Pons (tissue), 1 donor: ENCODE measurements at places on chromosomes 6 and 20.

DNA sequence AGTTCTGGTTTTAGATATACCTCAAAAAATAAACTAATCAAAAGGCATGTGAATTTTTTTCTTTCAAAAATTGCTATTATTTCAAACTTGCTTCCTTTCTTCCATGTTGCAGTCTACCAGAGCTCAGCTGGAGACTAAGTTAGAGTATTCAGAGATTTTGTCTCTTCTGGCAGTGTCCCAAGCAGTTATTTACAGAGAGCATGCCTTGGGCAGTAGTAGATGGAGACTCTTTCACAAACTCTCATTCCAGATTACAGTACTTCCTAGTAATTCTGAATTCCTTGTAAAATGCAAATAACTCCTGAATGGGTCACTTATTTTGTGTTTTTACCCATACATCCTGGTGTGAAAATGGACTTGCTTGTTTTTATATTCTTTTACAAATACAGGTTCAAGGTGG, 703.4 kb downstream of the EPHA7 start:
- DNase-seq = no peak

DNA sequence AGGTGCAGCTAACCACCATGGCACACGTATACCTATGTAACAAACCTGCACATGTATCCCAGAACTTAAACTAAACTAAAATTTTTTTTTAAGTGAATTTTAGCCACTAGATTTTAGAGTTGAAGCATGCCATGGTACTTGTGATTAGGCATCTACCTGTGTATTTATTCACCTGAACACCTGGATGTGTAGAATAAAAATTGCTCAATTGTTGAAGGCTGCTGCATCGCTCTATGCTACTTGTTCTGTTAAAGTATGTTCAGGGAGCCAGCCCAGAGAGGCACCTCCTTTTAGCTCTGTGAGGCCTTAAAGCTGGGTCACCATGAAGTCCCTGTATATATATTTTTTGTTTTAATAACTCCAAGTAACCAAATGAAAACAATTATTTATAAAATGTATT, 28.3 kb downstream of the SLC22A3 start:
- DNase-seq = no peak

GRCh38 chr6:6717953-6718352, 129.4 kb downstream of the LY86 start:
- DNase-seq = no peak

DNA sequence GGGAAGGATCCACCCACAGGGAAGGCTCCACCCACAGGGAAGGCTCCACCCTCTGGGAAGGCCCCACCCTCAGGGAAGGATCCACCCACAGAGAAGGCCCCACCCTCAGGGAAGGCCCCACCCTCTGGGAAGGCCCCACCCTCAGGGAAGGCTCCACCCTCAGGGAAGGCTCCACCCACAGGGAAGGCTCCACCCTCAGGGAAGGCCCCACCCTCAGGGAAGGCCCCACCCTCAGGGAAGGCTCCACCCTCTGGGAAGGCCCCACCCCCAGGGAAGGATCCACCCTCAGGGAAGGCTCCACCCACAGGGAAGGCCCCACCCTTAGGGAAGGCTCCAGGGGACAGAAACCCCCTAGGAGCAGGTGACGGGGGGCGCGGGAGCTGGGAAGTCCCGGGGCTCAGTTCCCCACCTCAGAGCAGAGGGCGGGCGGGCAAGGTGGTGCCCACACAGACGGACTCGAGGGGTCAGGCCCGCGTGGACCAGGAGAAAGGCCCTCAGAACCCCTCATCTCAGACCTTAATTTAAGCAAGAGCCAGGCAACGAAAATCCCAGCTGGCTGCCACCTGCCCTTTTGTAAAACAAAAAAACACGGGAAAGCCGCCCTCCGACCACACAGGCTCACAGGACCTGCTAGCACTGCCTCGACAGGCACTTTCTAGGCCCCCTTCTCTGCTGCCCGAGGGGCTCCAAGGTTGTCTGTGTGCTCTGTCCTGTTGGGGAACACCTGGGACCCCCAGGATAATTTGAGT, 39.7 kb downstream of the KCNQ2 start:
- DNase-seq = no peak

GRCh38 chr6:139355777-139356445, 18.5 kb downstream of the CITED2 start:
- DNase-seq = no peak

- no peak for DNase-seq
These were observed 572.9 kb upstream of the NOX3 start for GRCh38 chr6:156028335-156029131.

- no peak for DNase-seq
These were observed 96.2 kb upstream of the BTN3A2 start for GRCh38 chr6:26268659-26269402.

GRCh38 chr6:7201732-7202541, 94.2 kb downstream of the RREB1 start:
- peak; percentile 86 for DNase-seq

GRCh38 chr6:132060591-132060990, 109.4 kb upstream of the CCN2 start:
- no peak for DNase-seq

GRCh38 chr6:91299544-91300491, 712.9 kb upstream of the MAP3K7 start:
- no peak for DNase-seq

DNA sequence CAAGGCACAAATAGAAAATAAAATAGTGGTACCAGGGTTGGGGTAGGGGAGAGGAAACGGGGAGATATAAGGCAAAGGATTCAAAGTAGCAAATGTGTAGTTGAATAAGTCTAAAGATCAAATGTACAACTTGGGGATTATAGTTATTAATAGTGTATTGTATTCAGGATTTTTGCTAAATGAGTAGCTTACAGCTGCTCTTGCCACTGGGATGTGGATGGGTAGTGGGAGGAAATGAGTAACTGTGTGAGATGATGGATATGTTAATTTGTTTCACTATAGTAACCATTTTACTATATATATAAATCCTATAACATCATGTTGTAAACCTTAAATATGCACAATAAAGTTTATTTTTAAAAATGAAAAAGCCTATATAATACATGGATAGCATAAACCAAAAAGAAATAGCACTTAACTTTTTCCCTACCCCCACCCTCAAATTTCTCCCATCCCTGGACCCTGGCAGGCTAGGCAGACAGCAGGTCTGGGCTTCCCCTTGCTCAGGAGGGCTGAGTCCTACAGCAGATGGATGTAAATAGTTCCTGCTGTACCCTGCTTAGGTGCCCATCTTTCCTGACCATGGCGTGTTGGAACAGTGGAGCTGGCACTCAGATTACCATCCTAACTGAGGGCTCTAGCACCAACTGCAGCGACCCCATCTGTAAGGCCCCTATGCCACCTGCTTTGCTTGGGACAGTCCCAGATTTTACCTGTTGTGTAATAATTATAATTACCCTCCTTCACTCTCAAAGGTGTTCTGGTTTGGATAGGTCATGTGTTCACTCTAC, 28.6 kb upstream of the PBOV1 start:
- no peak for DNase-seq

DNA sequence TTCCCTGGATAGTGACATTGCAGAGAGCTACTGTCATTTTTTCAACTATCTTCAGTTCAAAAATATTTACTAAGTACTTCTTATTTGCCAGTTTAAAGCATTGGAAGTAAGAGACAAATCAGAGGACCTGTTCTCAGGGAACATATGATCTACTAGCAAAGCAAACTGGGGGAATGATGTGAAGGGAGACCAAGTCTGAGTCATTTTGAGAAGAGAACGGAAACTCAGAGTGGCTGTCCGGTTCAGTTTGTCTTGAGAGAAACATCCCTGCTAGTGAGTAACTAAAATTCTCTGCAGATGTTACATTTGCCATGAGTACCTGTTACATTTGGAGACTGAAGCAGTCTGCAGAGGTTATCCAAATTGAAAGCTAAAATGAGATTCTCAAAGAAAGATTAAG, 118.3 kb downstream of the KCNQ5 start:
- no peak for DNase-seq

DNA sequence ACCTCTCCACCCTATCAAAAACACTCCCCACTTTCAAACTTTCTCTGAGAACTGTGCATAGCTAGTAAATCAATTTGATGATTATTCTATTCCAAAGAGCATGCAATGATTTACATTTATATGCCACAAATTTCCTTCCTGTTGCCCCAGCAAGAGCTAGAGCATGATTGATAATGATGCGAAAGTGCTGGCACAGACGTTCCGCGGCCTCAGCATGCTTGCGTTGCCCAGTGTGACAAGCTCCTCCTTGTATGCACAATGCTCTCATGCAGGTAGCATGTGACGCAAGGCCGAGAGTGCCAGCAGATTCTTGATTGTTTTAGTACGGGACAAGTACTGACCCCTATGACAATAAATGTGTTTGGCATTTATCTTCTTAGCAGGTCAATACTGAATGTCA, 696.3 kb upstream of the SLC35B3 start:
- no peak for DNase-seq

GRCh38 chr6:156434795-156435190, 342.4 kb upstream of the ARID1B start:
- DNase-seq = no peak

- DNase-seq = no peak
These were observed 74.0 kb downstream of the CD109 start for GRCh38 chr6:73769976-73770375.

GRCh38 chr6:137033828-137034227, 10.9 kb downstream of the IL20RA start:
- DNase-seq = no peak

GRCh38 chr6:116667623-116668022, 943 bp downstream of the ZUP1 start:
- DNase-seq = no peak

DNA sequence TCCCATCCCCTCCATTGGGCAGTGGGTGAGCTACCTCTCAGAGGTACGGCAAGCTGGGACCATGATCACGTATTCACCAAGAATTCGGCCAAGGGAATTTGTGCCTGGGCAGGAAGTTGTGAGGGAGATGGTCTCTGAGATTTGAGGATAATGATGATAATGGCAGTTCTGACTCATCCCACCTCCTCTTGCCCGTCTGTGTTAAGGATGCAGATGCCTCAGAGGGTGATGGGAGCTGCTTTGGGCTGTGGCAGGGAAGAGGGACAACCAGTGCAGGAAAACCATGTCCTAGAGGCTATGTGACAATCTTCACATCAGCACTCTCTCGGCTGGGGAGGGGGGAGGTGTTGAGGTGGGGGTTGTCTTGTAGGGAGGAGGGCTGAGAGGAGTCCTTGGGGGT, 4.3 kb downstream of the TGM6 start:
- no peak for DNase-seq

- DNase-seq = no peak
These were observed 223.7 kb upstream of the SYNCRIP start for GRCh38 chr6:85866370-85866730.

DNA sequence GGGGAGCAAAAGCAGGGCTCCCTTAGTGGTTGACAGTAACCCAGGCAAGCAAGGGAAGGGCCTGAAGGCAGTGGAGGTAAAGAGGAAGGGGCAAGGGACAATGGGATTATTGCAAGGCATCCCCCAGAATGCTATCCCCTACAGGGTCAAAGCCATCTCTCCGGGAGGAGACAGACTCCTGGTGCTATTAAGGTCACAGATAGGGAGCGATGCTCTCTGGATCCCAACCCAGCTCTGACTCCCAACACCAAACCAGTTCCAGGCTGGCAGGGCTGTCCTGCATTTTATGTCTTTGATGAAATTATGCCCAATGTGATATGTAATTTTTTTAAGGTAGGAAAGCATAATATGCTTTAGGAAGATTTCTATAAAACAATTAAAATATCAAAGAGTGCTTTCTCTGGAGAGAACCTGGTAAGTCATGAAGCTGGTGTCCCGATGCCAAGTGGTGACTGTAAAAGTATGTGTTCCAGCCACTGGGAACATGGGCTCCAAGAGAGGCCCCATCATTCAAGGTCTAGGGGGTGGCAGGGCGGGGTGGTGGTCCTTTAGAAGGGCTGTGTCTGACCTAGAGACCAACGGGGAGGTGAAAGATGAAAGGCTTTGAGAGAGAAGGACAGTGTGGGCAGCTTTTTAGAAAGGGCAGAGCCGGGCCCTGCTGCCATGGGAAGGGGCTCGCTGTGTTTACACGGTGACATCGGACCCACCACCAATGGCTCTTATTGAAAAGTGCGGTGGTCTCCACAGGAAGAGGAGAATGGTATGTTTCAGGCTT, 276.5 kb downstream of the CDC5L start:
- no peak for DNase-seq

GRCh38 chr20:38325905-38326304, 20.4 kb upstream of the LBP start:
- no peak for DNase-seq

DNA sequence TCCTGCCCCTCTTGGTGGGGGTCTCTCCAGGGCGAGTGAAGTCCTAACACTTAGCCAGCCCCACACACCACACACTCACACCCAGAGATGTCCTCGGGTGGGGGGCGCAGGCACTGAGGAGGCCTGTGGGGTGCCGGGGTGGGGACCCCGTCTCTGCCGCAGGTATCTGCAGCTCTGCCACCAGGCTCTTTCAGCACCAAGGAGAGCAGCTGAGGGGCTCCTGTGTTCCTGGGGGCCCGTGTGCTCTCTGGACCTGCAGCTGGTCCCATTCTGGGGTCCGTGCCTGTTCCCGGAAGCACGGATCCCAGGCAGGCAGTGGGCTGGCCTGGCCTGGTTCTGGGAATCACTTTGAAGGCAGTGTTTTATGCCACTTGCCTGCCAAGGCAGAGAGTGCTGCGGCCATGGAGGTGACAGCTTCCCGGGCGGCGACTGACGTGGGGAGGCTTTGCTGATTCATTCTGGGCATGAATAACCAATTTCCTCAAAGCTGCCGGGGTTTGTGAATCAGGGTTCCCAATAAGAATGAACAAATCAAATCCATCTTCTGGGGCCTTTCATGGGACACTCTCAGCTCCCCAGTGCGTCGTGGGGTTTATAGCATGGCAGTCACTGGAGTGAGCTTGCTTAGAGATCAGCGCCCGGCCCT, 54.4 kb upstream of the SLCO4A1 start:
- no peak for DNase-seq

- peak; percentile 65 for DNase-seq
These were observed 813.7 kb downstream of the KIF16B start for GRCh38 chr20:15759594-15759993.

DNA sequence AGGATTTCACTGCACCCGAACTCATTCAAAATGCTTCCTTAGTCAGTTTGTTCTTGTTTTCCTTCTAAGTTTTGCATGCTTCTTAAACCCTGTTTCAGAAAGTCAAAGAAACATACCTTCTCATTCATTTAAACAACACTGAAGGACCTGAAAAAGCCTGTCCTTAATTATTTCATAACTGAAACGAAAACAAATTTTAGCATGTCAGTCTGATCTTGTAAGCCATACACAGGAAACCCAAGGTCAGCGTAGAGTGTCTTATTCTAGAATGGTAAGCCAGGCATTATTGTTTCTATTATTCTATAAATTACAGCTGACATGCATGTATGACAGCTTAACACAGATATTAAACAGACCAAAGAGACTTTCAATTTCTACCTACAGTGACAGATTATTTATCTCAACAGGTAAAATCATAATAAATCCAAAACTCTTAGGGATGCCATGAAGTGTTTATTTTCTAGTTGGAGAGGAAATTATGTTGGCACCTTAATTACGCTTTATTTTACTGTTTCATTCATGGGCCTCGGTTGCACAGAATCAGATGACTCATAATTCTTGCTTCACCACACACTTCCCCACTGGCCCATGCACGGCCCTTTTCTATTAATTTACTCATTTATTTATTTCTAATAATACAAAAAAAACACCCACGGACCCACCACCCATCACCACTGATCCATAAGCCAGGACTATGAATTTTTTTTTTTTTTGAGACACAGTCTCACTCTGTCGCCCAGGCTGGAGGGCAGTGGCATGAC, 39.3 kb upstream of the DUSP22 start:
- no peak for DNase-seq

GRCh38 chr6:74654296-74654695, 551.6 kb downstream of the COL12A1 start:
- no peak for DNase-seq
